AG09309 (cell line): ENCODE measurements at places on chromosomes 4 and X.
A peak's percentile ranks its signal among the peaks of the same experiment; 100 is the strongest.

DNA sequence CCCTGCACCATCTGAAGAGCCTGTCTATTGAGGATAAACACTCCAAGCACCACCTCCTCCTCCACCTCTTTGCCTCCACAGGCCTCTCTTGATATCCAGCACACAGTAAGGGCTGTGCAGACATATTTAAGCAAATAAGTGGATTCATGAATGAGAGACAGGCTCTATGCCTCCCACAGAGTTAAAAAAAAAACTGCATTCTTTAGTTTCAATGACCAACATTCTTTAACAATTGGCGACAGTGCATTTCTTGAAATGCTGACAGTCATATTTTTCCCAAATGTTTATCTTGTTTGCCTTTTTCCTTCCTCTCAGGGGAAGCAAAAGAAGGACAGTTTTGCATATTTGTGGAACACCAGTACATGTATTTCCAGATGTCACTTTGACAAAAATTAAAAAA, 38.6 kb downstream of the MXRA5 start:
- DNase-seq, result no peak

- peak; percentile 67 for DNase-seq
Measured at GRCh38 chr4:14111730-14112181, 484.2 kb upstream of the BOD1L1 start.

- no peak for DNase-seq
Measured at GRCh38 chrX:154738011-154738738, 12.7 kb downstream of the GAB3 start.

DNA sequence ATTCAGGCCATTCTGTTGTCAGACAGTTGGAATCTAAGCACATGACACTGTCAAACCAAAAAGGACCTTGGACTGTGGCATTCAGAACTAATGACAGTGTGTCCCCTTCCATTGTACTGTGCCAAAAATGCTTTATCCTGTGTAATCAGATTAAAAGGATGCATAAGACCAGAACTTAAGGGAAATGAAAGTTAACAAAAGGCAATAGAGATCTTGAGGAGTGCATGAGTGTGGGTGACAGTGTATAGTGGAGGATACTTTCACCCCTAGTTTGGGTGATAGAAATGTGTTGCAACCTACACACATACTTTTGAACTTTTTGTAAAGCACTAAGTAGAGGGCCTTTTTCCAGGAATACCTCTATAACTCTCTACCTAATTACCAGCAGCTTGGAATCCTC, 4.5 kb downstream of the CYSLTR1 start:
- DNase-seq, result no peak

DNA sequence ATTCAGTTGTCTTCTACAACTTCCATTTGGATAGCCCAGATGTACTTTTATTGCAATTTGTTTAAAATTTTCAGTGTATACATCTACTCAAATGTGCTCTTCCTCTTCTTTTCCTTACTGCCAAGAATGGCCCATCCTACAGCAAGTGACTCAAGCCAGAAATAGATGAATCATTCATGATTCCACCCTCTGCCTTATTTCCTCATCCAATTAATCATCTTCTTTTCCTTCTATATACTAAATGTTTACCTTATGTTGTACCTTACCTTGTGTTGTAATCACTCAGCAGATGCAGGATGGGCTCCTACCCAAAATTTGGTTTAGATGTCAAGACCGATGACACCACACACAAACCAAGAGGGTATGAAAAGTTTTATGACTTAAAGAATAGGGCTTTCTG, 437.8 kb downstream of the GRXCR1 start:
- DNase-seq, result no peak

DNA sequence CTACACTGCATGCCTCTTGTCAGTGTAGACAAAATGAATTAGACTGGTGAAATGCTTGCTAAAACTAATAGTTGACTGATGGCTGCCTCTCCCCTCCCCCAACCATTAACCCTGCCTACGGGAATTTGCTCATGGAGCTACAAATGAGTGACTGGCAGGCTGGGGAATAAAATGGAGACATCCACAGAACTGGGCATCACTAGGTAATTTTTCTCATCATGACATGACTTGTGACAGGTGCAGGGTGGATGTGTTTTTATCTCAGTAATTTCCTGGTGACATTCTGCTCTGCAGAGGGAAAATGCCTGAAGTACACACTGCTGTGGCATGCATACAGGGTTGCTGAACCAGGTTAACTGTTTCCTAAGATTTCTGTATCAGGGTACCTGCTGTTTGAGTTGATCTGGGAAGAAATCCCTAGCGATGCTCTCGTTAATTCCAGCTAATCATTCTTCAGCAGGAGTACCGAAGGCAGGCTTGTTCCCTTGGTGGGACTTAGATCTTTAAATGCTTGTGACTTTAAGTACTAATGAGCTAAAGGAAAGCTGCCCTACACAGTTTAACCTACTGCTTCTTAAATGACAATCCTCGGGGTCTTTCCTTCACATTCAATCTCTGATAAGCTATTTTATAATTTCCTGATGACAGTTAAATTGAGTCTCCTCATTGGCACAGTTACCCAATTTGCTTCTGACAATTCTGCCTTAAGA, 376.3 kb upstream of the LCORL start:
- no peak for DNase-seq

GRCh38 chr4:88219099-88219498, 60.7 kb upstream of the ABCG2 start:
- DNase-seq, result peak; percentile 27

DNA sequence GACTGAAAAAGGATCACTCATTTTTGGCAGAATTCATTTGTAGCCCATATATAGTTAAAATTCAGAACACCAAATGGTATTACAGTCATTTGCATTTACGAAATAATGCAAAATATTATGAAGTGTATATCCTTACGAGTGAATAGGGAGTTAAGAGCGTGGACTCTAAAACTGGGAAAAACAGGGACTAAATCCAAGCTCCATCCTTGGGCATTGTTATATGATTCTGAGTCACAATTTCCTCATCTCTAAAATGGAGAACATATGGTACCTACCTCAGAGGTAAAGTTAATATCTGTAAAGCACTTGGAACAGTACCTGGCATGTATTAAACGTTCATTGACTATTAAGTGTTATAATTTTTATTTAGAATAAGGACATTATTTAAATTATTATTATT, 106.3 kb downstream of the ZAR1 start:
- DNase-seq, result no peak

DNA sequence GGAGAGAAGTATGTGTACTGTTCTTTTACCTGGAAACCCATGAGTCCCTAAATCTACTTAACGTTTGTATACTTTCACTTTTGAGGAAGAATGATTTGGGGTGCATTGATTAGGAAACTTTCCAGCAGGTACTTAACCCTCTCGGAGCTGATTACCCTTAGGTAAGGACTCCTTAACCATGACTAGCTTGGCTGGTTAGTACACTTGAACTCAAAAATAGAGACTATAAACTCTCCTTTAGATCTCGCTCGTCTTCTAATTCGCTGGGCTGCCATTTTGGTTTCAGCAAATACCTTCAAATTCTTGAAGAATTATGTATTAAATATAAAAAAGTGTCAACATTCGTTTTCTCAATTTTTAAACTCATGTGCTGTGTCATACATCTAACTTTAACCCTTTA, 2.0 kb downstream of the USP9X start:
- no peak for DNase-seq

- DNase-seq, result peak; percentile 63
Measured at GRCh38 chr4:54498661-54499111, 159.1 kb upstream of the KIT start.

GRCh38 chr4:79450053-79450452, 42.0 kb upstream of the GK2 start:
- DNase-seq, result no peak

- DNase-seq, result no peak
Measured at GRCh38 chr4:169986369-169986768, 39.8 kb downstream of the MFAP3L start.

DNA sequence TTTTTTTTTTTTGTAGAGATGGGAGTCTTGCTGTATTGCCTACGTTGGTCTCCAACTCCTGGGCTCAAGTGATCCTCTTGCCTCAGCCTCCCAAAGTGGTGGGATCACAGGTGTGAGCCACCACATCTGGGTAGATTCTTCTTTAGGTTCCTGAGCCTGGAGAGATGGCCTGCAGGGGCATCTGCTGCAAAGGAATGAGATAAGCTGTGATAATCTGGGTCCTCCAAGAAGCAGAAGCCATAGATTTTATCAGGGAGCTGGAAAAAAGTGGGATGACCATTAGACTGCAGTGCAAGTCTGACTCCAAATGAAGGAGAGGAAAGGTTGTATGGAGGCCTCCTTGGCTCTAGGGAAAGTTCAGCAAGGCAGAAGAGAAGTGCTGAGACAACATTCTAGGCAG, 19.0 kb upstream of the ACSL1 start:
- no peak for DNase-seq

DNA sequence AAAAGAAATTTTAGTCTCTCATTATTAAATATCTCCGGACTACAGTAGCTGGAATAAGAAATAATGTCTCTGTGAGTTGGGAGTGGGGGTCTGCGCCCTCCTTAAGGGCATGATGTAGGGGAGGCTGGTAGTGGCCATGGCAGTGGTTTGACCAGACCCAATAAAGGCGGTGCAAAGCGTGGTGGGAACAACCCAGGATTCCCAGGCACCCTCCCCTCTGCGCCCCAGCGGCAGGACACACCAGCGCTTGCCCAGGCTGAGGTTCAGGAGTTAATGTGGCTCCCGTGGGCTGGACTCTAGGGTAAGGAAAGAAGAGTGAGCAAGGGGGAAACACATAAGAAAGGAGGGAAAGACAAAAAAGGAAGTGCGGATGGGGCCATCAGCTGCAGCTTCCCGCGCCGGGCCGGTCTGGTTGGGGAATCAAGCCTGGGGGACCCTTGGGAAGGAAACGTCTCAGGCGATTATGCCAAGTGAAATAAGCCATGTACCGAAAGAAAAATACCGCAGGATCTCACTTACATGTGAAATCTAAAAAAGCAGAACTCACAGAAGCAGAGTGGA, 157.5 kb upstream of the SMIM31 start:
- DNase-seq, result no peak

- DNase-seq, result no peak
Measured at GRCh38 chr4:6263526-6264224, 6.0 kb upstream of the WFS1 start.

DNA sequence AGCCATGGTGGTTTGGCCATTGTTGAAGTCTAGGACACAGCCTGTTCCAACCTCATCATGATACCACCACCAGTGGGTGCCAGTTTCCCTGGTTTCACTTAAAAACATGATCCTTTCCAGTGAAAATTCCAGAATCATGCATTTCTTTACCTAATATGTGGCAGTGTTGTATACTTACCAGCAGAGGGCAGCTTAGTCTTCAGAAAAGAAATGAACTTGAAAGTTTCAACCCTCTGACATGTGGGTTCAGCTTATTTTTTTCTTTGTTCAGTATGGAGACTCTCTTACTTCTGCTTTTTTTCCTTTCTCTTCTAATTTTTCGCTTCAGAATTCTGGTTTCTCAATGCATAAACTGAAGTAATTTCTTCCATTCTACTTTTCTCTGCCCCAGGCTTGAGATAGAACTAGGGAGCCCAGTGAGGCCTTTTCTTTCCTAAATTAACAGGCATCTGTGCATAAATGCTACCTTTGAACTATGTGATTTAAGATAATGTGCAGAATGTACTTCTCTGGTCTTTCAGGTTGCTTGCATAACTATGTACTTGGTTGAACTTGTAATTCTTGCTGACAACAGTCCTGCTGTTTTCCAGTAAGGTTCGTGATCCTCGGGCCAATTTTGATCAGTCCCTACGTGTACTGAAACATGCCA, 10.7 kb downstream of the LIAS start:
- DNase-seq, result peak; percentile 65

GRCh38 chr4:118927974-118928373, 39.3 kb downstream of the SYNPO2 start:
- DNase-seq, result no peak

DNA sequence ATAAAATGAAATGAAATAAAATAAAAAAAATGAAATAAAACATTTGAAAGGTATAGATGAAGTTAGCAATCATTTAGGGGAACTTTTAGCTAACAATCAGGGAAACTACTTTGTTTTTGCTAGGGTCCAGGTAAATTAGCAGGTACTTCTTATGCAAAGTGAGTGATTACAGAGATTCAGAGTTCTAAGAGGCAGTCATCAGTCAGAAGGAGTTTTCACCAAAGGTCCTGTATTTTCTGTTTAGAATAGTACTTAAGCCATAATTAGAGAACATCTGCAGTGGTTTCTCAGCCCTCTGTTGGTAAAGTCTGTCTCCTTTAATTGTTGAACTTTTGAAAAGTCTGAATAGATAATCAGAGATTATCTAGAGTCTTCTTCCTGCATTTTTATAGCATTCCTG, 50.6 kb downstream of the STIM2 start:
- no peak for DNase-seq

DNA sequence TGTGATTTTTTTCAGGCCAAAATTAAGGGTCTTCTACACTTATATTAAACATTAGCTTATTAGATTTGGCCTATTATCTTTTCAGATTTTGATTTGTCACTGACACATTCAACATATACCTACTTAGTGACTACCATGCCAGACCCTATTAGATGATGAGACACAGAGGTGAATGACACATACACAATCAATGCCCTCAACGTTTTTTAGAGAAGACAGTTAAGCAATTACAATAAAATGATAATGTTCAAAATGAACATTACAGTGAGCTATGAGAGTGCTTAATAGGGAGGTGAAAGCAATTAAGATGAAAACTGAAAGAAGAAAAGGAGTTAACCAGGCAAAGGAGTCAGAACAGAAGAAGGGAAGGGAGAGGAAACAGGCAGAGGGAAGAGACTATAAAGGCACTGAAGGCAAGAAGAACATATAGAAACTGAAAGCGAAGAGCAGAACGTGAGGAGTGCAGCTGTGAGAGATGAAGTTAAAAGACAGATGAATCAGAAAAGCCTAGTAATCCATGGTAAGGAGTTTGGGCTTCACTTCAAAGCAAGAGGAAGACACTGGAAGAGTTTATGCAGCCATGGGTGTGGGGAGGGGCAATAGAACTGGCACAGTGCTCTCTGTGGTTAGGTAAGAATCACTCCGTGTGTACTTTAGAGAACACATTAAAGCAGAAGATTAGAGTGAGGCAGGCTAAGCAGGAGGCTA, 119.0 kb downstream of the REELD1 start:
- DNase-seq, result peak; percentile 59

- no peak for DNase-seq
Measured at GRCh38 chr4:108742451-108743420, 20.1 kb downstream of the ETNPPL start.

- DNase-seq, result no peak
Measured at GRCh38 chrX:37763400-37763799, 16.5 kb upstream of the CYBB start.

DNA sequence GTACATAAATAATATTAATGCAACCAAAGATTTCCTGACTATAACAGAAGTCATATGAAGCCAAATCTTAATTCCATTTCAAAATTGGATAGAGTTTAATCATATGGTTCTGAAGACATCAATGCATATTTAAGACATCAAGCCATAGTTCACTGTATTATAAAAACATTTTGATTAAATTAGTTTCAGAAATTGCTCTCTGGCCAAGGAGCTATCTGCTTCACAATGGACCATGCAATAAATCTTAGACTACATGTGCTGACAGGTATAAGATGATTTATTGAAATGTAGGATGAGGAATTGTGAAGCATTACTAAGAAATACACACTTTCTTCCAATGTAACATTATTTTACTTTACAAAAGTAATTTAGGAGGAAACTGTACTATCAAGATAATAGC, 81.6 kb downstream of the MID1 start:
- no peak for DNase-seq
